GM12878 (cell line): ENCODE measurements at places on chromosomes 6 and 20. TPM values are rescaled to one million over a fixed set of nuclear protein-coding genes. Genes with fewer than 3 reads are reported as not detected.
A peak's percentile ranks its signal among the peaks of the same experiment; 100 is the strongest.

DNA sequence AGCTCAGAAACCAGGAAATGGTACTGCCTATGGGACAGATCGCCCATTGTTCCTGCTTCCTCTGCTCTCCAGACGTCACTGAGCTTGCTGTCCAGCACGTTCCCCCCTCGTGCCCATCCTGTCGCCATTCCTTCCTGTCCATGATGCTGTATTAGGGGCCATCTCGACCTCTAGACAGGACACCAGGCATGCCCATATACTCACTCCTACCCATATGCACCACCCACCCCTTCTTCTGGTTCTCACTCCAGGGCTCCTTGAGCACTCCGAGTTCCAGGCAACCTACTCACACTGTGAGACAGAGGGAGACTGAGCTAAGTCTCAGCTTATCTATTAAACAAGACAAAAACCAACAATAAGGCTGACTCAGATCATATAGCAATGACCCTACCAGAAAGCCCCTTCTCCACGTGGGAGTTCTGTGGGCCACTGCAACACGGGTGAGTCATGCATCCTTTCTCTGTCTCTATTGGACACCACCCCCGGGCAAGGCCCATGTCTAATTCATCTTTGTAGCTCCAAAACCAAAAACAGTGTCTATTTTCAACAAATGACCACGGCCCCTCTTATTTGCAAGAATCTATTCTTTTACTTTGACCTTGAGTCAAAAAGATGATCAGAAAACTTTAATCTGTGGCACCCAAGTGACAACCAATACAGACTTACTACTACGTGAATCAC is 65.7 kb downstream of the PSMG4 start:
- DNase-seq = peak; percentile 48

DNA sequence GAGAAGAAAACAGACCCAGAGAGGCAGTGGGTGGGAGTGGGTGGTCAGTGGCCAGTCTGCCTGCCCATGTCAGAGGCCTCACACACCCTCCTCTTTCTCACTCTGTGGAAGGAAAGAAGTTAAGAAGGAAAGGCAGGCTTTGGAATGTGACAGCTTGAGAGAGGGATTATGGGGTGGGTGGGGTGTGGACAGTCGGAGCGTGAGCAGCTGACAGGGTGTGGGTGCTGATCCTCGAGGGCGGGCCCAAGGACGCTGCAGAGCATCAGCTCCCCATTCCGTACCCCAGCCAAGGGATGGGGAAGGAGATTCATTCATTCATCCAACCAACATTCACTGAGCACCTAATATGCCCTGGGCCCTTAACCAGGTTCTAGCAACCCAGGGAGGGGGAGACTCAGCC is 4.8 kb downstream of the TGM6 start:
- DNase-seq = no peak

DNA sequence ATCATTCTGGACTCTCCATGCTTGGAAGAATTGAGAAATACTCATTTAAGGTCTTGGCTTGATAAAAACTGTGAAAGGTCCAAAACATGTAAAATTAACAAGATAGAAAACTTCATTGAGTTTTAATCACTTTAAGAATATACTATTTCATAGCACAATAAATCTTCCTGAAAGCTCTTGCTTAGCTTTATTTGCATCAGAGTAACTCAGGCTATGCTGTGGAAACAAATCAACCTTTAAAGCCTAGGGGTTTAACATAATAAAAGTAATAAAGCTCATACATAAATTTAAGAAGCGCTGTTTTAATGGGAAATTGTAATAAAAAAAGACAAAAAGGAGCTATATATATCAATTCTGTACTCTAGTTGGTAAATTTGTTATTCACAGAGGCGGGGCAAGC is 77.2 kb upstream of the PTCHD4 start:
- no peak for DNase-seq

DNA sequence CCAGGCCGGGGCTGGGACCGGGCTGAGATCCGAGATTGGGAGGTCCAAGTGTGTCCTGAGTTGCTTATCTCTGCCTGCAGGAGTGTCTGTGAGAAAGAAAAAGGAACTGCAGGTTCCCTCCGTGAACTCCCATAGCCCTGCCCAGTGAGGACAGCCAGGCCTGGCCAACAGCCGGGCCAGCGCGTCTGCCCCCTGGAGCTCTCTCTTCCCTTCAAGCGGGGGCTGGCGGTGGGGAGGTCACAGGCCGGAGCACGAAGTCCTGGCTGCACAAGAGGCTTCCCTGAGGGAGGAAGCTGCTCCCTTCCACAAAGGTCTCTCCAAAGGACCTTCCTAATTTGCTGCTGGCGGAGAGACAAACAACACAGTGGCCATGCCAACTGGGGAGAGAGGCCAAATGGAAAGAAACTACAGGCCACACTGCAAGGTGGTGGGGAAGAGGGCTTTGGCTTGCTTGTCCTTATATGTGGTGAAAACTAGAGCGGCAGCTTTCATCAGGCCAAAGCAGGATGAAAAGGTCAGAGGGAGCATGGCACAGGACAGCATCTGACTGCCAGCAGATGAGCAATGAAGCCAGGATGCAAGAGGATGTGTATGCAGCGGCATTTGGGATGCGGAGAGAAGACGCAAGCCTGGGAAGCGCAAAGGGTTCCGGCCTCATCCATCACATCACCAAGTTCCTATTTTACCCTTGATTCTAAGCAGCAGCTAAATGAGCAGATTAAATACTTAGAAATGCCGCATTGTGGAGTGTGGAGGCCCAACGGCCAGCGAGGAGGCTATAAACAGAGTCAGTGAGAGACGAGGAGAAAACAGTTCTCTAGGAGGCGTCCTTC is 260.0 kb downstream of the ERMARD start:
- no peak for DNase-seq

DNA sequence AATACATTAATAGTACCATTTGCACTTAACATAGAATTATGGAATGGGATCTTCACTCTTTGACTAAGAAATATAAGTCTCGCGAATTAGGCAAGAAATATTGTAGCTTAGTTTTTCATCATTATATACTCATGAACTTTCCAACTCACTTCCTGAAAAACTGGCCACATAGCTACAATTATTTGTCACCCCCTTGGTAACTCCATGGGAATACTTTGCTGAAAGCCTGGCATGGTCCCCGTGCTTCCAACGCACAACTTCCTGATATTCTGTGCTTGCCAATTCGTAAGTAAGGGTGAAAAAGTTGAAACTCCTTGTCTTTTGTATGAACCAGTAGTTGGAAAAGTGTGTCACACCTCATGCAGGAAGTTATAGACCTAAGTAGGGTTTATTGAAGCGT is 23.7 kb upstream of the HLA-DQA1 start:
- DNase-seq = no peak

GRCh38 chr20:47568019-47568418 is 66.3 kb downstream of the NCOA3 start:
- DNase-seq = no peak

GRCh38 chr6:157961153-157961831 is 20.4 kb upstream of the SYNJ2 start:
- DNase-seq = no peak

GRCh38 chr6:121826156-121826810 is 390.8 kb downstream of the GJA1 start:
- no peak for DNase-seq

GRCh38 chr6:105045526-105045925 is 88.6 kb downstream of the LIN28B start:
- DNase-seq = no peak

GRCh38 chr6:21881969-21882465 is 288.5 kb downstream of the SOX4 start:
- DNase-seq = no peak

DNA sequence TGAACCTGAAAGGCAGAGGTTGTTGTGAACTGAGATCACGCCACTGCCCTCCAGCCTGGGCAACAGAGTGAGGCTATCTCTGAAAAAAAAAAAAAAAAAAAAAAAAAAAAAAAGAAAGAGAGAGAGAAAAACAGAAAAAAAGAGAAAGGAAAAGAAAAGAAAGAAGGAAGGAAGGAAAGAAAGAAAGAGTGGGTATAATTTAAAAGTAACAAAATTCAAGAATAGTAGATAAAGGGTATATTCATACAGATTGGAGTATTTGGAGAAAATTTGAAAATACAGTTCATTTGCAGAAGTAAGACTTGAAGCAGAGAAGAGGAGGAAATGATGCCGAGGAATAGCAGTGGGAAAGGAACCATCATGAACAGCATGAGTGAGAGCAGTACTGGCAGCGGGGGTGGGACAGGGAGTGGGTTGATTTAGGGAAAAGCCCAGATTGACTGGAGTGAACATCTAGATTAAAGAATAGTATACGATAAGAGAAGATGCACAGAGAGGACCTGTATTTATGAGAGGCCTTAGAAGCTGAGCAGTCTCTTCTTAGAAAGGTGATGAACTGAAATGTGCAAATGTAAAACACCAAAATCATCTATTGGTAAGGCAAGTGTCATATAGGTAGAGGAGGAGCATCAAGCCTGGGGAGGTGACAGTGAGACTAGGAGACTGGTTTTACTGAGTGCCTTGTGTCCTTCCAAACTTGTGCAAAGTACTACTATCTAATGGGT is 17.8 kb upstream of the HLA-DRB1 start:
- no peak for DNase-seq

- no peak for DNase-seq
Observed at GRCh38 chr6:122803171-122803661, 14.2 kb downstream of the SMPDL3A start.

GRCh38 chr6:38591439-38591838 is 48.3 kb downstream of the BTBD9 start:
- no peak for DNase-seq

DNA sequence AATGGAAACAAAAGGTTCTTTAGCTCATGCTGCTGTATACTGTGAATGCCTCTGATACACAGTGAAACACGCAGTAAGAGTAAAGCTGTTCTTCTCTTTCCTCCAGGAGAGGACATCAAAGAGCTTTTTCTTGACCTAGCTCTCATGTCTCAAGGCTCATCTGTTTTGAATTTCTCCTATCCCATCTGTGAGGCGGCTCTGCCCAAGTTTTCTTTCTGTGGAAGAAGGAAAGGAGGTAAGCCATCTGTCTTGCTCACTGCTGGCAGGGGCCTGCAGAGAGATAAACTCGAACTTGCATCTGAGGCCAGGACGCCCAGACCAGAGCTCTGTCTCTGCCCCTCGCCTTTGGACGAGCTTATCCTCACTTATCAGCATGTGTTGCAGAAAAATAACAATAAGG is 37.7 kb downstream of the LY86 start:
- DNase-seq = no peak

- DNase-seq = no peak
Observed at GRCh38 chr20:25037288-25038102, 20.4 kb downstream of the ACSS1 start.

- DNase-seq = no peak
Observed at GRCh38 chr20:4065391-4065844, 50.1 kb upstream of the RNF24 start.

GRCh38 chr6:3831761-3832530 is 17.2 kb upstream of the FAM50B start:
- DNase-seq = no peak

DNA sequence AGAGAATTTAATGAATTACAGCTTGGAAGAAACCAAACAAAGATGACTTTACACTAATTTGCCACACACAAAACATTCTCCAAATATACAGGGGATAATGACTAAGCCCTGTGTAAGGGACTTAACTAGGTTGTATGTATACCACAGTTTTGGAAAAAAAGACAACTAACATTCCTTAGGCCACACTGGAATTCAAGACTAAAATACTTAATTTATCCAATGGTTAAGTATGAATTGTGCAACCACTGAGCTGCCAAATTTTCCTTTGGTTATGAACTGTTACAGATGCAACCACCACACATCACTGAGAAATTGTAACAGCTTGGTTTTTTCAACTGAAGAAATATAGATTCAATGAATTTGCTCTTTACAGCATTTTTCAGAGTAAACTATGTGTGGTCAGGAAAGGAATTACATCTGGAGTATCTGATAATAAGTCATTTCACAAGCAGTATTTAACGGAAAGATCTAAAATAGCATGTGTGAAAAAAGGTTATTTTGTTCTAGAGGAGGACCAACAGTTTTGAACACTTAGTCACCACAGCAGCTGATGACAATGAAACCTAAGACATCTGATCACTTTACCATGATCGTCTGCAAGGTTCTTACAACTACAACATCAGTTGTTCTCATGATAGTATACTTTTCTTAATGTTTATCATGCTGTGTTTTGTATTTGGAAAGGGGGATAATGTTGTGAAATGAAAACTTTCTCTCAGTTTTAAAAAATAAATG is 318.8 kb downstream of the BCKDHB start:
- no peak for DNase-seq

- DNase-seq = no peak
Observed at GRCh38 chr20:42747765-42748411, 441.8 kb downstream of the PTPRT start.

- no peak for DNase-seq
Observed at GRCh38 chr6:159104163-159104925, 59.6 kb upstream of the TAGAP start.

GRCh38 chr6:63572747-63573075 is 431 bp downstream of the LOC128125822 start:
- no peak for DNase-seq

- DNase-seq = no peak
Observed at GRCh38 chr6:135006386-135006914, 48.2 kb downstream of the HBS1L start.

DNA sequence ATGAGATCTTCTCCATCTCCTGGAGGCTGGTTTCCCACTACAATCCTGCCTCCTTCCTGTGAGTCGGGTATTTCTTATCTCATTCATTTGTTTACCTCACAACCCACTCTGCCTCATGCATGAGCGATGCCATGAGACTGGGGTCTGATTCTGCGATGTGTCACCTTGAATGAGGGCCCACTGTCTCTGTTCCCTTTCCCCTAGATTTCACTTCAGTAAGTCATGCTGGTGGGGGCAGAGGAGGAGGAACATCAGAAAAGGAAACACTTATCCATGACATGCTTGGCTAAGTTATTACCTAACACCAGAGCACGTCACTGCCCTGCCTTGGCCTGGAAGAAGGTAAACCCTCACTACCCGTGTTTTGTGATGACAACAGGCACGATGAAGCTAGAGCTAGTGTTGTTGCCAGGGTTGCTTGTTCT is 337.4 kb upstream of the PRDM1 start:
- no peak for DNase-seq

- DNase-seq = no peak
Observed at GRCh38 chr6:109853951-109854350, 124.2 kb upstream of the GPR6 start.

GRCh38 chr6:82712389-82712788 is 348.8 kb downstream of the TPBG start:
- no peak for DNase-seq

- no peak for DNase-seq
Observed at GRCh38 chr6:55775029-55775318, 100.4 kb downstream of the BMP5 start.

- no peak for DNase-seq
Observed at GRCh38 chr20:63293456-63293855, 470 bp downstream of the COL20A1 start.

- DNase-seq = no peak
Observed at GRCh38 chr6:101226677-101227135, 166.8 kb upstream of the GRIK2 start.

GRCh38 chr20:37298190-37298939 is 8.9 kb downstream of the MANBAL start:
- no peak for DNase-seq

- no peak for DNase-seq
Observed at GRCh38 chr6:163620670-163621330, 206.3 kb downstream of the QKI start.

Gene ZFP57
- not detected in 2 replicates for total RNA-seq

Gene LY6G5C
- 1.7 and 1.8 TPM in 2 replicates for total RNA-seq

Gene NKAPL
- 0.11 and 0.18 TPM in 2 replicates for total RNA-seq

Gene OR2H1
- total RNA-seq = not detected in 2 replicates

Gene SLC44A4
- total RNA-seq = 0.18 and 0.56 TPM in 2 replicates

Gene RUNX2
- 0.61 and 0.77 TPM in 2 replicates for total RNA-seq

Gene PACSIN1
- 8.9 and 9.4 TPM in 2 replicates for total RNA-seq

Gene HLA-DRA
- total RNA-seq = 2,040 and 2,127 TPM in 2 replicates

Gene CLIC5
- total RNA-seq = not detected in 2 replicates

Gene ULBP2
- not detected in 2 replicates for total RNA-seq

Gene KIAA1755
- total RNA-seq = not detected in 2 replicates

Gene C6orf132
- total RNA-seq = 0.03 and 0.05 TPM in 2 replicates

Gene HDGFL1
- total RNA-seq = 0.69 and 1.1 TPM in 2 replicates
